ENCODE measurements at places on chromosomes 7 and 10.
A peak's percentile ranks its signal among the peaks of the same experiment; 100 is the strongest.

- DNase-seq, result no peak
Observed at GRCh38 chr7:153432063-153432462, 620.1 kb upstream of the DPP6 start.

DNA sequence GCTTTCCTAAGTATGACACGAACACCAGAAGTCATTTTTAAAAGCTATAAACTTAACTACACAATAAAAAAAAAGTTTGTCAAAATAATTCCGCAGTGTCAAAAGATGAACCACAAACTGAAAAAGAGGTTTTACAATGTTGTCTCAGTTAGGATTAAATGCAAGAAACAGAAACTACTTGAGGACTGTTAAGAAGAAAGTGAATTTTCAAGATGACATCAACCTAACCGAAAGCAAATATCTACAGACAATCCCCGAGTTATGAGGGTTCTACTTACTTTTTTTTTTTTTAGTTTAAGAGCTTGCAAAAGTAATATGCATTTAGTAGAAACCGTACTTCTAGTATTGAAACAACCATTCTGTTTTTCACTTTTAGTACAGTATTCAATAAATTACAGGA is 62.3 kb downstream of the TFPI2 start:
- DNase-seq, result no peak

GRCh38 chr7:12066004-12066403 is 145.1 kb upstream of the TMEM106B start:
- DNase-seq, result no peak

GRCh38 chr10:30114881-30115625 is 55.7 kb upstream of the JCAD start:
- peak; percentile 46 for DNase-seq

GRCh38 chr10:1128115-1128514 is 71.9 kb downstream of the WDR37 start:
- DNase-seq, result no peak

DNA sequence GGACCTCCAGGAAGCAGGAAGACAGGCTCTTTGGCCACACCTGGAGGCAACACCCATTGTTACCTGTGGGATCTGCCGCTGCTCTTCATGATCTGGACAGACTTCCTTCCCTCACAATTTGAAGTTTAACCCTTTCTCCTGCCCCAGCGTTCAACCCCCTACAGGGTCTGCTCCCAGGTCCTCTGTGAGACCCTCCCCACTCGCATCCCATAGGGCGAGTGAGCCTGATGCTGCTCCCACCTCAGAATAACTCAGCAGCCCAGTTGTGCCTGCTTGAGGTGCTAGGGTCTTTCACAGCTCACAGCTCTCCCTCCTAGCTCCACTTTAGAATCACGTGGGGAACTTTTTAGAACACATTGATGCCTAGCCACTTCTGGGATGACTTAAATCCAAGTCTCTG is 61.8 kb upstream of the C10orf90 start:
- DNase-seq, result no peak

DNA sequence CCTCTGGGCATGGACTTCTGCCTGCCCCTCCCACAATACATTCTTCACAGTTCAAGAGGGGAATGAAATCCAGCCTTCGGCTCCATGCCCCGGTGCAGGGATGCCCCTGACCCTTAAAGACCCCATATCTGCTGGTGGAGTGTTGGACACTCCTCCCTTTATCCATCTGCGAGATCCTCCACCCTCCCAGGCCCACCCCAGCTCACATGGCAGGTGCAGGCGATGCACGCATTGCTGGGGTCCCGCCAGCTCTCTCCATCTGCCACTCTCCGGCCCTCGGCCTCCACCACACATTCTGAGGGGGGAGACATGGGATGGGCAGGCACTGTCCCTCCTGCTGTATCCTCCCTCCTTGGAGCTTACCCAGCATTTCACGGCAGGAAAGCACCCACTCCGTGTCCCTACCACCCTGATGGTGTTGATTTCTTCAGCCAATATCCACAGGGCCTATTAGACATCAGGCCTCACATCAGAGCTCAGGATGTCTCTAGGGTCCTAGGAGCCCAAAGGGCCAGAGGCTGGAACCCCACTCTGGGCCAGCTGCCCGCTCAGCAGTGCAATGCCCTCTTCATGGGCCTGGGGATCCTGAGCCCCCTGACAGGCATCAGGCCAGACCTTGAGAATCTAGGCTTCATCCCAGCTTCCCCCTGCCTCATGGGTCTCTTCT is 18.3 kb downstream of the ATP6V1F start:
- no peak for DNase-seq

DNA sequence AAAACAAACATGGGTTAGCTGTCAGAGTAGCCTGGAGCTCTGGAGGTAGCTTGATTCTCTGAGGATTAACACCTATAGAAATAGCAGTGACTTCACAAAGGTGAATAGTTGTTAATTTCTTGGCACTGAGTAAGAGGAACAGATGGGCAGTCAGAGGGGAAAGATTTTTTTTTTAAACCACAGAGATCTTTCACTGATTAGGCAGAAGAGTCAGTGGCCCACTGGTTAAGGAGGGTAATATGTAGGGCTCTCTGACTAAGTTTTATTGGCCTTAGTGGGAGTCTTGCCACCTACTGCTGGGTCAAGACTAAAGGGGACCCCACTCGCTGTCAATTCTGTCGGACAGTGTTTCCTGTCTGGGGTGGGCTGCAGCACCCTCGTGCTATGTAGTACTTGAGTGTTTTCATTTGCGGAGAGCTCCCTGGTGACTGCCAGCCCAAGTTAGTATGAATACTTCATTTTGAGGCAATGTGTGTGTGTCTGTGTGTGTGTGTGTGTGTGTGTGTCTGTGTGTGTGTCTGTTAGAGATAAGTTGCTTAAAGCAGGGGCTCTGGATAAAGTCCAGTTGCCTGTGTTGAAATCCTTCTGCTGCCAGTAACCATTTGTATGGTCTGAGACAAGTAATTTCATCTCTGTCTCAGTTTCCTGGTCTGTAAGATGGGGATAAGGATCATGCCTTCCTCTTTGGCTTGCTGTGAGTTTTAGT is 145.2 kb downstream of the ARID5B start:
- DNase-seq, result peak; percentile 63

- no peak for DNase-seq
Observed at GRCh38 chr10:121450247-121450646, 148.0 kb downstream of the FGFR2 start.

GRCh38 chr7:76427635-76428034 is 2.9 kb downstream of the ZP3 start:
- DNase-seq, result no peak

- DNase-seq, result no peak
Observed at GRCh38 chr7:155425011-155425340, 33.0 kb upstream of the EN2 start.

DNA sequence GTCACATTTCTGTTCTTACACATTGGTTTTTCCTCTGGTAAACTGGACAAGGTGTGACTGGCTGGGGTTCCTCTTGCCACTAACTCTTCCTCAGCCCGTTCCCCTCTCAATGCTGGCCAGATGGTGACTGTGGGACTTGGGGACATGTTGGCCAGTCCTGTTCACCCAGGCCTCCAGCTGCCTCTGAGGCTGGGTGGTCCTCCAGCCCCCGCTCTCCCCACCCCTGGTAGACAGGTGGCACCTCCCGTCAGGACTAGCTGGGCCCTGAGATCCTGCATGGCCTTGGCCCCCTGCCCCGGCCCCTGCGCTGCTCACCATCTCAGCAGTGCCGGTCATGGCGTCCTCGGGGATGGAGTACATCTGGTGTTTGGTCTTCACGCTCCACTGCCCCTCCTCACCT is 10.8 kb upstream of the MYL7 start:
- DNase-seq, result no peak

DNA sequence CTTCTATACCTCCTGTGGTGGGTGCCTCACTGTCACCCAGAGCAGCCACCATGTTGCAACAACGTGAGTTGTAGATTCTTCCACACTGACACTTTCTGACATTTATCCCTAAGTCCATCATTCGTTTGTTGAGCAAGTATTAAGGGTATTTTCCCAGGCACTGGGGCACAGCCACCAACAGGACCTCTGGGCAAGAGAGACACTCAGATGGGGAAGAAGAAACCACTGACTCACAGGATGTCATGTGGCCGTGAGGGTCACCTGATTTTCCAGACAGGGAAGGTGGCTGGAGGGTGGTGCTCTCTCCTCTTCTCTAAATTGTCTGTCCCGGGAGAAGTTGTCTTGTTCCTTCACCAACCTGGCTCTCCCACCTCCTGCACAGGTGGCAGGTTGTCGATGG is 51.7 kb upstream of the PPIF start:
- DNase-seq, result no peak

- no peak for DNase-seq
Observed at GRCh38 chr7:3649678-3650440, 348.8 kb downstream of the SDK1 start.

DNA sequence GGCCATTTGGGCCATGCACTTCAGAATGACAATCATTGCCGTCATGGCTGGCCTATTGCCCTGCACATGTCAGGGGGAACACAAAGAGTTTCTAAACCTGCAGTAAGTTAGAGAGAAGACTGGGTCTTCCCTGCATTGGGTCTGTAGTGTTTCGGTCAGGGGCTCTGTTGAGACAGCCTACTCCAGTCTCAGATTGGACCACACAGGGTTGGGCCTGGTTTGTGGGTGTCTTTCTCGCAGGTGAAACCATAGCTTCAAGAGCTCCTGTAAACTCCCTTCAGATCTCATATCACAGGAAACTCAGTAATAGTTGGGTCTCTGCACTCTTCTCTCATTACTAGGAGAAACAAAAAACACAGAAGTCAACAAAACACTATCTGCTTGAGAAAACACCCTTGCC is 7.3 kb upstream of the TARP start:
- no peak for DNase-seq

- peak; percentile 18 for DNase-seq
Observed at GRCh38 chr7:77415823-77416620, at the start of gene GSAP. GSAP (minus strand) TSS chr7:77416349; CDS start chr7:77416321, 28 bp downstream.

- DNase-seq, result no peak
Observed at GRCh38 chr10:53719658-53720057, 947.1 kb upstream of the MBL2 start.

DNA sequence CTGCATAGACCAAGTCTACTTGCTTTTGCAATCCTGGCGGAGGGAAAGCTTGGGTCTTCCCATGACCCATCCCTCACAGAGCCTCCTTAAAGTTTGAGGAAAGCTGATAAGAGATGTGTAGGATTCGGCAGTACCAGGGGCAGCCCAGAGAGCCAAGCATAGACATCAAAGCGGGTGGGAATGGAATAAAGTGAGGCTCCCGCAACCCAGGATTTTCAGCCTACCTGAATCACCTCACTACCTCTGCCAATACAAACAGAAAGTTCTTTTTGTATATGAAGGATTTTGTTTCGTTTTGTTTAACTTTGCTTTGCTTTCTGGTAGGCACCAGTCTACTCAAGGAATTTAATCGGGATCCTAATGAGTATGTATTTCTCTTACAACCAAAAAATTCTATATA is 451.7 kb downstream of the PLXNA4 start:
- DNase-seq, result no peak

DNA sequence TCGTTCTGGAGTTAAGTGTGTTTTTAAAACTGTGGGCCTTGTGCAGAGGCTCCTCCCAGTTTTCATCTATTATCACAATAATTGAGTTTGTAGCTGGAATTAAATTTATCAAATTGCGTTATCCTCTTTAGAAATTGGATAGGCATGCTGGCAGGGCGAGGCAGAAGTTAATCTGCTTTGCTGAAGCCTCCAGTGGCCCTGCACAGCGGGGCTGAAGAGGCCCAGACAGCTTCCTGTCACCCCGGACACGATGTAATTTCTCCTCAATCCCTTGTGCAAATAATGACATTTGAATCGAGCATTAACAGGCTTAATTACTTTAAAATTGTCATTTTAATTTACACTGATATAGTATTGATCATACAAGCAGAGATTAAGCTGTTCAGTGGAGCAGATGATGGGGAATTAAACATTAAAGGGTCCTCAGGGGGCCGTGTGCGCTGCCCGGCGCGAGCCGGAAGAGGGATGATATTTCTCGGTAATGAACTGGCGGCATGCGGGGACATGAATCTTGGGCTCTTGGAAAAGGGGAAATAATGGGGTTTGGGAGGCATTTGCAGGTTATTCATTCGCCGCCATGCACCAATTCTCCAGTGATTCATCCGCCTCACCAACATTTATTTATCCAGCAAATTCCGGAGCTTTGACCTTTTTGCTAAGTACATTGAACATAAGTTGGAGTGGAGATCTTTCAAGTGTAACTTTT is 118.5 kb downstream of the NKX6-2 start:
- DNase-seq, result peak; percentile 12

GRCh38 chr7:2720024-2720423 is 32.0 kb downstream of the AMZ1 start:
- DNase-seq, result no peak

GRCh38 chr7:116377721-116378120 is 121.8 kb upstream of the CAV2 start:
- DNase-seq, result no peak

GRCh38 chr7:1749864-1750466 is 79.9 kb downstream of the ELFN1 start:
- no peak for DNase-seq

DNA sequence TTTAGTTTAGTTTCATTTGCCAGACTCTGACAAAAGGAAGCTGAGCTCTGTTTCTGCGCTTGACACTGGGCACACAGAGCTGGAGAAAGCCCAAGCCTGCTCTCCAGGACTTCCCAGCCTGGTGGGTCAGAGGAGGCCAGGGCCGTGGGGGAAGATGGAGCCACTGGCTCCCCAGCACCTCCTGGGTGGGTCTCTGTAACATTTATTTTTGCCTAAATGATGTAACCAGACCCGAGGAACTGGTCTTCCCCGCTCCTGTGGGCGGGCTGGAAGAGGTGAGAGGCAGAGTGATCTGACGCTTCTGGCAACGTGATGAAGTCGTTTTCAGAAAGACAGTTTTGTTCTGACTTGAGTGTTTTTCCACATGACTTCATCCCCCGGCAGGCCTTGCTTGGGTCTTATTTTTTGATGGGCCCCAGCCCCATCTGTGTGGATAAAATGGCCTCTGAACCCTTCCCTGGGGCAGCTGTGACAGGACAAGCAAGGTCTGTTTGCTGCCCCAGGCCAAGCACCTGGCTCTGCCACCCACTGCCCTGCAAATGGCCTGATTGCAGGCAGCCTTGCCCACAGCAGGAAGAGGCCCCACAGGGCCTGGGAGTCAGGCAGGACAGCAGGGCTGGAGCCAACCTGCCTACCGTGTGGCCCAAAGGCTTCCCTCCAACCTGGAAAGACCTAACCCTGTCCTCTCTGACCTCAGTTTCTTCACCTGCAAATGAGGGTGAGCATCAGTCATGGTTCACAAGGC is 304.9 kb upstream of the ZMIZ1 start:
- no peak for DNase-seq

- DNase-seq, result peak; percentile 75
Observed at GRCh38 chr10:73892310-73893030, 18.1 kb upstream of the CAMK2G start.

- no peak for DNase-seq
Observed at GRCh38 chr7:67018940-67019339, 22.3 kb downstream of the TYW1 start.

DNA sequence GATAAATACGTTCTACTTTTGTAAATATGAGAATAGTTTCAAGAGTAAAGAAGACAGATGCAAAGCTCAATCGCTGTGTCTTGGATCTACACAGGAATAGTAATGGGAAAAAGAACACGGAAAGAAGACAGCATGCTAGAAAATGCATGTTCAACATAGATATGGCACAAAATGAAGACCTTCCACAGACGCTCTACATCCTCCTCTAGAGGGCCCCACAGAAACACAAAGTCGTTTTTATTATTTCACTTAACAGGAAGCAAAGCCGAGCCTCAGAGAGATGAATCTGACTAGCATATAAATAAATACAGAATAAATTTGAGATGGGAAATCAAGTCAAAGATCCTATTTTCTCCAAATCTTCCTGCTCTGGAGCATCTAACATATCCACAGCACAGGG is 292.6 kb downstream of the PARD3 start:
- no peak for DNase-seq

Data from fibroblast of skin of abdomen (primary cell).